Cardiac fibroblast (primary cell): ENCODE measurements at places on chromosomes 13 and 19.

- DNase-seq = peak; percentile 48
Measured at GRCh38 chr19:54325194-54325621, 12.2 kb upstream of the LILRA5 start.

DNA sequence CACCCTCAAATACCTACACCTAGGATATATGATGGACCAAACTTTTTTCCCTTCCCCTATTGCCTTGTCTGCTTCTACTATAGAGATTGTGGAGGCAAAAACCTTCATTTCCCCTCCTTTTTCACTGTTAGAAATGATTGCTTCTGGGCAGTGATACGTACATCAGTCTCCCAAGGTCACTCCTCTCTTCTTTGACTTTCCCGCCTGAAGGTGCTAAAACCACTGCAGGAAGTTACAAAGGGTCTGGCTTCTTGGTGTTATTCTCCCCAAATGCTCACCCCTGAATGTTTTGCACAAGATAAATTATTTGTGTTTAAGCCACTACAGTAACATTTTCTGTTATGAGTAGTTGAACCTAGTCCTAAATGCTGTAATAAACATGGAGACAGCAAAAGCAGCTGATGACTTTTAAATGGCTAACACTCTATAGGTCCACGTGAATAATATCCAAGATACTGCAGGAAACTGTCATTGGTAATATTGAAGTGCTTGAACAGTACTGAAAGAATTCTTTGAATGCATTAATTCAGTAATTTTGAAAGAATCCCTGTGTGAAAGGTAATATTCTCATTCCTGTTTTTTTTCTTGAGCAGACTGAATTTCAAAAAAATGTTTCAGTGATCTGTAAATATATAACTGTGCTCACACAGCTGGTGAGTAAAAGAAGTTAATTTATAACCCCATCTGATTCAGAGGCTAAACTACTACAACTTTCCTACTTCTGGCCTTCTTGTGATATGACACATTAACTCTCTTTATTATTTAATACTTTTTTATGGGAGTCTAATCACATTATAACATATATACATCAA lies 865.1 kb downstream of the EFNB2 start:
- no peak for DNase-seq

GRCh38 chr13:72652681-72653080 lies 74.7 kb downstream of the MZT1 start:
- DNase-seq = peak; percentile 2

DNA sequence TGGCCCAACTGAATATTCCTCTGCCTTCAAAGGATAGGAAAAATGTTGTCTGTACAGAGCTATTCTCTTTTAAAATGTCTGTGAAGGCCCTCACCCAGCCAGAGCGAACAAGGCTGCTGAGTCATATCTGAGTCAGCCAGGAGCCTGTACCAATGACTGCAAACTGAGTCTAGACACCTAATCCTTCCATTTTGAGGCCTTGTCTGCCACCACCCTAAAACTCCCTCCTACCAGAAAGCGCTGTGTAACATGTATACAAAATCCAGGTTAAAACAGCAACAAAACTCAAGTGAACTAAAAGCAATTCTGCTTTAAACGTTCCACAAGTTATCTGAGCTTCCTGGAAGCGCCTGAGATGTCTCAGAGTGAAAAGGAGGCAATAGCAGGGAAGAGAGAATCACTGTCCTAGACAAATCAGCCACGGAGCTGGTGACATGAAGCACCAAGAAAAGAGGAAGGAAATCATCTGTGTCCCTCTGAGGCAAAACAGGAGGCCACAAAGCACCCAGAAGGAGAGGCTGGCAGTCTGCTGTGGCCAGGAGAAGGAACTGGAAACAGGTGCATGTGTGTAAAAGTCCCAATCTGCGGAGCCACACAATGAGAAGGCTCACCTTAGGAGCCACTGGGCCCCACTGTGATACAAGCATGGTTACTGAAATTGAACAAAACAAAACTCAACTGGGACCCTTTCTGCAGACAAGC lies 10.2 kb downstream of the DHRS12 start:
- peak; percentile 85 for DNase-seq

GRCh38 chr19:36139473-36140303 lies at the start of gene CAPNS1:
CAPNS1 (plus strand) TSS chr19:36140066; CDS start chr19:36141012, 946 bp downstream.
- peak; percentile 95 for DNase-seq

GRCh38 chr13:50017819-50018218 lies 2.6 kb downstream of the KCNRG start:
- DNase-seq = no peak

GRCh38 chr19:12295191-12295590 lies 508 bp upstream of the ZNF44 start:
- DNase-seq = no peak

DNA sequence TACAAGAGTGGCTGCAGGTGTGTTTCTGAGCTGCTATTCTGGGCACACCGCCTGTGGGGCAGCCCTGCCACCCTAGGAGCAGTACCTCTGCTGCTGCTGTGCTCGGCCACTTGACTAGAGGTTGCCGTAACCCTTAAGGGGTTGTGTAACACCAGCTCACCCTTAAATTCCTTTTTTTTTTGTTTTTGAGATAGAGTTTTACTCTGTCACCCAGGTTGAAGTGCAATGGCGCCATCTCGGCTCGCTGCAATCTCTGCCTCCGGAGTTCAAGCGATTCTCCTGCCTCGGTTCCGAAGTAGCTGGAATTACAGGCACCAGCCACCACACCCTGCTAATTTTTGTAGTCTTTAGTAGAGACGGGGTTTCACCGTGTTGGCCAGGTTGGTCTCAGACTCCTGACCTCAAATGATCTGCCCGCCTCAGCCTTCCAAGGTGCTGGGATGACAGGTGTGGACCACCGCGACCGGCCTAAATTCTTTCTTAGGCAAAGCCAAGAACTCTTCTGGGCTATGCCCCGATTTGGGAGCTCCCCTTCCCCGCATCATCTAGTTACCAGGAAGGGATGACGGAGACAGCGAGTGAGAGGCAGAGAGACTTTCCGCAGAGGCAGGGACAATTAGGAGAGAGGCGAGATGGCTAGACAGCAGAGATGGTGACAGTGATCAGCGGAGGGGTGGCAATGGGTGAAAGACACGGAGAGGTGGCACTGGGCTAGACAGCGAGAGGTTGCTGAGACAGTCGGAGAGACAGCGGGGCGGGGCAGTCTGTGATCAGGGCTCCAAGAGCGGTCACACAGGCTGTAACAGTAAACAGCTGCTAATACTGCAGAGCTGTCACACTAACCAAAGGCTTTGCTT lies 4.4 kb upstream of the LILRA5 start:
- DNase-seq = no peak

- DNase-seq = peak; percentile 44
Measured at GRCh38 chr13:78241278-78241919, 322.8 kb upstream of the EDNRB start.

DNA sequence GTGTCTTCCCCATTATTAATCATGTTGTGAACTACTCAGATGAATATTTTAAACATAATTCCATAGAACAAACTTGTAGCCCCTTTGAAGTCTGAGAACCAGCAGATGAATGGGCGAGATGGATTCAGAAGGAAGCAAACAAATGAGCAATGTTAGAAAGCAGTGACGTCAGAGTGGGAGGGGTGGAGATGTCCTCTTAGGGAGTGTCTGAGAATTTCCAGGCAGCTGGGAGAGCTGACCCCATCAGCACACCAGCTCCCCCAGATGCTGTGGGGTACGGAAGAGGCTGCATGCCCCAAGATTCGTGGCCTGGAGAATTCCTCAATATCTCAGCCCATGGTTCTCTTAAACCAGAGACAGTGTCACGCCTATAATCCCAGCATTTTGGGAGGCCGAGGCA lies 68.6 kb downstream of the DPF1 start:
- DNase-seq = peak; percentile 41

DNA sequence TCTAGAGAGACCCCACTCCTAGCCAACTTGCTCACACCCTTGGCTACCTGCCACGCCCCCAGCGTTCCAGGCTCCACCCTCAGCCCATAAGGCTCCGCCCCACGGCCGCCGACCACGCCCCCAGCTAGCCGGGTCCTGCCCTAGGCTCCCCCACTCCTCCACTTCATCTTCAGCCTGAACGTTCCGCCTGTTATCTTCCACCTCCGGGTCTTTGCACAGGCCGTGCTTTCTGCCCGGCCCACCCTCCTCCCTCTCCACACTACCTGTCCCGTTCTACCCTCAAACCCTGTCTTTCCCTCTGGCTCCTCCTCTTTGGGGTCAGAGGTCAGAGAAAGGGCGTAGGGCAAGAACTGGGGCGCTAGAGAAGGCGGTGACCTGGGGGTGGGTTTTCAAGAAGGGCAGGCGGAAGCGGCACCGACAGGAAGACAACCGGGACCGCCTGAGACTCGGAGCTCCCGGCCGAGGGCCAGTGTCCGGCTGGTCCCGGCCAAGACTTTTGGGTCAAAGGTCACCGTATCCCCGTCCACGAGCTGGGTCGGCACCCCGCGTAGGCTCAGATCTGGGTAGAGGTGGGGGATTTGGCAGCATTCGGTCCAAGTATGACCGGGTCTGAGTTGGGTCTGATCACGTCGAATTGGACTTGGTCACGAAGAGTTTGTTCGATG lies 2.2 kb downstream of the PDE4C start:
- DNase-seq = no peak

- no peak for DNase-seq
Measured at GRCh38 chr13:43516401-43516833, 270.4 kb downstream of the ENOX1 start.

GRCh38 chr13:44412346-44412935 lies 38.8 kb downstream of the SERP2 start:
- no peak for DNase-seq

DNA sequence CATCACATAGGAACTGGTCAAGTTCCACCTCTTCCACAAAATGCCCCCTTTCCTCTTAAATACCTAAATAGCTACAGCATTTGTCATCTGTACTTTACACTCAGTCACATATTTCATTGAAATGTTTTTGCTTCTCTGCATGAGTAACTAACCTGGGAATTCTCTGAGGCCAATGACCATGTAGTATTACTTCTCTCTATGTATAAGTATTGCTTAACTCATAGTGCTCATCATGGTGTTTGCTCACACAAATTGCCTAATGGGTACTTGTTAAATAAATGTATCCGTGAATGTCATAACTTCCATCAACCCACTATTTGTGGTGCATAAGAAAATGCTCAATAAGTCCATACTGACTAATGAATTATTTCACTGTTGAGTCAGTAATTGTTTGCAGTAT lies 115.5 kb downstream of the FGF14 start:
- DNase-seq = peak; percentile 97

DNA sequence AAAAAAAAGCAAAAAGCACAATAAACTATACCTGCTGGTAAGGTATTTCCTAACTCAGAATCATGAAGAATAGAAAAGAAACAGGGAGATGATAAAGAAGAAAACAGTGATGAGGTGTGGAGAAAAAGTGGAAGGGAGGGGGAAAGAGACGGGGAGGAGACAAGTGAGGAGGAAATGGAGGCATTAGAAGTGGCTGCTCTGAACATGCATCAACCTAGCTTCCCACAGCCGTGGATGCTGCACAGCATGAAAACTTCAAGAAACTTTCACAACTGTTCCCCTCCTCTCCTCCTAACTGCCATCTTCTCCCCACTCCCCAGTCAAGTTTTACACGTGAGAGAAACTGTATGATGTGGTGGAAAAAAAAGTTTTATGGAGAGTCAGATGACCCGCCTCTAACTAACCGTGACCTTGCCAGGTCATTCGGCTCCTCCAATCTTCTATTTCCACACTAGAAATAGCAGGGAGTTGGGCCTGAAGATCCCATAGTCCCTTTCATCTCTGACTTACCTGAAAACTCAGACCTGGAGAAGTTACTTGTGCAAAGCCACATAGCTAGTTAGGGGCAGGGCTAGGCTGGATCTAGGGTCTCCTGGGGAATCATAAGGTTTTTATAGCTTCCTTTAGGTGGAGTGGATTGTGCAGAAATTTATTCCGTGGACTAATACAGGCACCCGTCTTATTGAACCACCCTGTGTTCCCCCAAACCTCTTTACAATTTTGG lies 461.9 kb downstream of the KLF5 start:
- no peak for DNase-seq

- DNase-seq = no peak
Measured at GRCh38 chr19:54893406-54893805, 12.5 kb upstream of the NCR1 start.

DNA sequence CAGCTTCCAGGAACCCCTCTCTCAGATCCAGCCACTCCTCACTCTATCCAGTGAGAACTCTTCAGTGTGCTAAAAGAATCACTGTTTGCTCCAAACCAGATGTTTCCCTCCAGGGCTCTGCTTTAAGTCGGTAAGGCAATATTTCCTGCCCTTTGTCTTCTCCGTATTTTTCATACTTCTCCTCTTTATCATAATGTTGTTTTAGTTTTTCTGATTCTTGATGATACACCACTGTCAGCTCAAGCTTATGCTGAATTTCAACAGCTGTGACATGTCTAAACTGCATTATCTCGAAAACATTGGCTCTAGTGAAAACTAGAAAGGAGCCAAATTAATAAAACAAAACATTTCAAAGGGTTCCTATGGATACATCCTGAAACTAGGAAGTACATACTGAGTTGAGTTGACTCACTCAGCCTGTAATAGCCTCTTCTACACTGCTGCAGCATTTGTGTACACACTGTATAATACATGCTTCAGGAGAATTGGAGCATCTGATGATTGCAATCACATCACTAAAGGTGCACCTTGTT lies 39.8 kb downstream of the GPR180 start:
- peak; percentile 88 for DNase-seq

GRCh38 chr19:5343848-5344247 lies 3.2 kb upstream of the PTPRS start:
- DNase-seq = peak; percentile 56

DNA sequence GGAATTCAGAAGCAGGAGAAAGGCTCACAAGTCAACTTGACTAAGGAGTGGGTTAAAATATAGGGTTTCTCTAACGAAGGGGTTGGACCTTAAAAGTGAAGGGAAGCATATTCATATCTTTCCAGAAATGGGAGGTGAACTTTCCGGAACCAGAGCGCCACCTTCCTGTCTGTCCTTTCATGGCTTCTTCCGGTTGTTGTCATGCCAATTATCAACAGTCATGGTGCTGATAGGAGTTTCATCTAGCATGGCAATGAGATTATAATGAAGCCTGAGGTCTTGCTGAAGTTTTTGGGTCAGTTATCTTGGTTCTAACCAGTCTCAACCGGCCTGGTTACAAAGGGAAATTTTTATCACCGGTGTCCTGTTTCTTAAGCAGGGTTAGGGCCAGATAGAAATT lies 162.9 kb upstream of the NBEA start:
- no peak for DNase-seq

DNA sequence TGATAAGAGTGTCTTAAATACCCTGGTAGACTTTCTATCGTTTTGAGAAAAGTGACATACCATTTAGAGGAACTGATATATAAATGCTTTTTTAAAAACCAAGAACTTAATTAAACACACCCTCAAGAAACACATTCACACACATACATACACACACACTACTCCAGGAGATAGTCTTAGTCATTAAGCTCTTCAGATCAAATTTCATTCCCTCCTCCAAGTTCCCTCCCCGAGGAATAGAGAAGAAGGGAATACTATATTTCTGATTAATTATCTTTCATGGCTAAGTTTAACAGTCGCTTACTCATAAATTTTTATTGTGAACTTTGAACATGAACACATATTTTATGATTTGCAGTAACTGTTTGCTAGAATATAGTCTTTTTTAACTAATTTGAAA lies 1109.5 kb downstream of the SLITRK1 start:
- DNase-seq = no peak

GRCh38 chr13:96898646-96899254 lies 95.5 kb downstream of the OXGR1 start:
- peak; percentile 58 for DNase-seq

- DNase-seq = no peak
Measured at GRCh38 chr19:55354698-55355212, at the start of gene COX6B2. COX6B2 (minus strand) TSS chr19:55354719; CDS start chr19:55354521, 198 bp downstream.

GRCh38 chr13:32206097-32206740 lies 108.9 kb downstream of the ZAR1L start:
- no peak for DNase-seq
